ENCODE measurements at places on chromosomes 2 and 18.

GRCh38 chr2:172038604-172039003 lies 38.9 kb downstream of the METAP1D start:
- no peak for DNase-seq

GRCh38 chr2:235162082-235162836 lies 210.4 kb downstream of the SH3BP4 start:
- no peak for DNase-seq

- no peak for DNase-seq
Observed at GRCh38 chr18:4245456-4245855, 209.7 kb downstream of the DLGAP1 start.

DNA sequence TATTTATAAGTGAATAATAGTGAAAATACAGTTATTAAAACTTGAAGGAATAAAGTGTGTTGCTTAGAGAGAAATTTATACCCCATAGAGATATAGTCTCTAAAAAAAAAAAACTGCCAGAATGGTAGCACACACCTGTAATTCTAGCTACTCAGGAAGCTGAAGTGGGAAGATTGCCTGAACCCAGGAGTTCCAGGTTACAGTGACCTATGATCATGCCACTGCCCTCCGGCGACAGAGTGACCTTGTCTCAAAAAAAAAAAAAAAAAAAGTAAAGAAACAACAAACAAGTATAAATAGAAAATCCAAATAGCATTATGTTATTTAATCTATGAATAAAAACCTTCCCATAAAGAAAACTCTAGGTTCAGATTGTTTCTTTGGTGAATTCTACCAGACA lies 7.4 kb upstream of the AGPS start:
- no peak for DNase-seq

DNA sequence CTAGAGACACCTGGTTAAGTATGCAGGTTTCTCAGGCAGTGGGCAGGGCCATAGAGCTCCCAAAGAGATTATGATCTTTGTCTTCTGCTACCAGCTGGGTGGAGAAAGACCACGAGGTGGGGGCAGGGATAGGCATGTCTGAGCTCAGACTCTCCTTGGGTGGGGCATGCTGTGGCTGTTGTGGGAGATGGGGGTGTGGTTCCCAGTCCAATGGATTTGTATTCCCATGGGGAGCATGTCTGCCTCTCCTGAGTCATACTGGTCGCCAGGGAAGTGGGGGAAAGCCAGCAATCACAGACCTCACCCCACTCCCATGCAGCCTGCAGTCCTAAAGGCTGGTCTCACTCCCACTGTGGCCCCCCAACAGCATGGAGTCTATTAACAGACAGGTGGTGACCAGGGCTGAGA lies 31.4 kb upstream of the RHOB start:
- DNase-seq = no peak

DNA sequence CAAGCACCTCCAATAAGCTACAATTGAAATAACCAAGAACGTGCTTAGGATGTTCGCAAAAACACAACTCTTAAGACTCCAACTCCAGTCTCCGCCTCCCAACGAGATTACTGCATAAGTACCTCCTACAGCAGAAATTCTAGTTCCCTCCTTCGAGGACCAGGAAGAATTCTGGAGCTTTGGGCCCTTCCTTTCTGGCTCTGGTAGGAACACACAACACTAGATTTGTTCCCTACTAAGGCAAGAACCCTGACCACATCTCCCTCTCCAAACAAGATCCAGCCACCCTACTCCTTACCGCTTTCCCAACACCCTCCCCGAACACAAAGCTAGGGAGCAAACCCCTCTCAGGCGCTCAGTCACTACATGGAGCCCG lies 721 bp downstream of the ADAM17 start:
- no peak for DNase-seq

- no peak for DNase-seq
Observed at GRCh38 chr2:176071330-176072291, 12.2 kb downstream of the EVX2 start.

- no peak for DNase-seq
Observed at GRCh38 chr2:129462349-129462748, 517.1 kb upstream of the RAB6C start.

- no peak for DNase-seq
Observed at GRCh38 chr2:42954227-42954962, 162.0 kb upstream of the HAAO start.

DNA sequence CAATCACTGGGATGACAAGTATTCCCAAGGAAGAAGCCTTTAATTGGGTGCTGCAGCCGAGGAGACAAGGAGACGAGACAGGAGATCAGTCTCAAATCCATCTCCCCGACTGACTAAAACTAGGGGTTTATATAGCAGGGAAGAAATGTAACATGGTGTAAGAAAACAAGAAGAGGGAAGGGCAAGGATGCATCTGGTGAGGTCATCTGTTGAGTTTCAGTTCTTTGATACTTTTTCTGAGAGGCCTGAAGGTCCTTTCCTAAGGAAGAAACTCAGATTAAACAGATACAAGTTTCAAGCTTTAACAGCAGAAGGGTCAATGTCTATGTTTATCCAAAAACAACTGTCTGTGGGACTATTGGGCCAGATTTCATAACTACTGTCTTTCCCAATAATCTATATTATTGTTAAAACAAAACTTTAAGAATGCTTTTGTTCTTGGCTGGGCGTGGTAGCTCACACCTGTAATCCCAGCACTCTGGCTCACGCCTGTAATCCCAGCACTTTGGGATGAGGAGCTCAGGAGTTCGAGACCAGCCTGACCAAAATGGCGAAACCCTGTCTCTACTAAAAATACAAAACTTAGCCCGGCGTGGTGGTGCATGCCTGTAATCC lies 2.5 kb upstream of the PDCL3 start:
- DNase-seq = no peak

Data from stimulated activated CD8-positive, alpha-beta memory T cell treated with anti-CD3 and anti-CD28 coated beads, Interleukin-4, amount 100 ng/mL, for 4 hours (primary cell).